ENCODE measurements at places on chromosomes 5 and 9.
A peak's percentile ranks its signal among the peaks of the same experiment; 100 is the strongest.

DNA sequence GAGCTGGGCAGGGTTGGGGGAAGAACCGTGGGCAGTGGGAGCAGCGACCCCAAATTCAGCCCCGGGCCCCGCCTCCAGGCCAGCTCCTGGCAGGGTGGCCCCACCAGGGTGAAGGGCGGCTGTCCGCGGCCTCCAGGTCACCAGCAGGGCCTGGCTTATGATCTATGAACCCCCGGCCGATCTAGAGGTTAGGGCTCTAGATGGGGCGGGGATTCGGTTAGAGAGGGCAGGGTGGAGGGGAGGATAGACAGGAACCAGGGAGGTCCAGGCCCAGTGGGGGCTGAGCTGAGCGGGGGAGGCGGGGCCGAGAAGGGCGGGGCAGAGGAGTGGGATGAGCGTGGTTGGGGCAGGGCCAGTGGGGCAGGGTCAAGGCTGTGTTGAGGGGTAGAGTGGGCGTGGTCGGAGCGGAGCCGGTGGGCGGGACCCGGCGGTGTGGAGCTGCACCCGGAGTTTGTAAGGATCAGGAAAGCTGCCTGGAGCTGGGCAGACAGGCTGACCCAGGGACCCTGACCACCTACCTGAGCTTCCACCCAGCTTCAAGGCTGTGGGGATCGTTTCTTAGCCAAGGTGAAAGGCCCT, 29.3 kb upstream of the OBP2B start:
- peak; percentile 16 for DNase-seq

DNA sequence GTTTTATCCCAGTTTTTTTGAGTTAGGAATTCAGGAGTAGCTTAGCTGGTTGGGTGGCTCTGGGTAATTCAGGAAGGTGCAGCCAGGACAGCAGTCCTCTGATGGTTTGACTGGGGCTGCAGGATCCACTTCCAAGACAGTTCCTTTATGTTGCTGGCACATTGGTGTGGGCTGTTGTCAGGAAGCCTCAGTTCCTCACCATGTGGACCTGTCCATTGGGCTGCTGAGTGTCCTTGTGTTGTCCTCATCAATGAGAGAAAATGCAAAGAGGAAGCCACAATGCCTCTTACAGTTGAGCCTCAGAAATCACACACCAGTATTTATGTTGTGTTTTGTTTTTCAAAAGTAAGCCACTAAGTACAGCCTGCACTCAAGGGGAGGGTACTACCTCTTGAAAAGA, 140.9 kb downstream of the MAST4 start:
- no peak for DNase-seq

DNA sequence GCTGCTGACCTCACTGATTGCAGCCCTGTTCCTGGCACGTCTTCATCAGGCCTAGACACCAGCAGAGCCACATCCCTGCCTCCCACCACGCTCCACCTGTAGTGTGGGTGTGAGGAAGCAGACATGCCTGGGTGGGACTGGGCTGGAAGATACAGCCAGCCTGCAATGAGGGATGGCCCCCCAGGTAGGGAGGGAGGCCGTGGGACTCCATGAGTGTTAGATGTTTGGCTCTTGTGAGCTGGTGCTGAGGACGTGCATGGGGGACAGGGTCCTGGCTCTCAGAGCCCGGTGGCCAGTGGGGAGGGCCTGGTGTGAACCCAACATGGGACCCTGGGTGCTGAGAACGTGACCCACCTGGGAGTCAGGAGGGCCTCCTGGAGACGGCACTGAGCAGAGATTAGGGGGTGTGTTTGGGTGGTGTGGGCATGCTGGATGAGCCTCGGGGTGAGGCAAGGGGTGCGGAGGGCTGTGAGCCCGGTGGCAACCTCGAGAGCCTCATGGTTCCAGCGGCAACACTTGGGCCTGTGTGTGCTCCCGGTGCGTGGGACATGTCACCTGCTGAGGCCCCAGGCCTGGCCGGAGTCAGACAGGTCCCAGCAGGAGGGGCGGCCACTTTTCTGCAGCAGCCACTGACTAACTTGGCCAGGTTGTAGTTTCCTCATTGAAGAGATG, 87.6 kb downstream of the PHF2 start:
- no peak for DNase-seq

GRCh38 chr9:116774421-116775180, 87.5 kb downstream of the TRIM32 start:
- no peak for DNase-seq

- DNase-seq: no peak
Observed at GRCh38 chr5:147397616-147398015, 112.3 kb downstream of the DPYSL3 start.

Measured in CD8-positive, alpha-beta T cell (primary cell).